ENCODE measurements at places on chromosomes 11 and 22.

DNA sequence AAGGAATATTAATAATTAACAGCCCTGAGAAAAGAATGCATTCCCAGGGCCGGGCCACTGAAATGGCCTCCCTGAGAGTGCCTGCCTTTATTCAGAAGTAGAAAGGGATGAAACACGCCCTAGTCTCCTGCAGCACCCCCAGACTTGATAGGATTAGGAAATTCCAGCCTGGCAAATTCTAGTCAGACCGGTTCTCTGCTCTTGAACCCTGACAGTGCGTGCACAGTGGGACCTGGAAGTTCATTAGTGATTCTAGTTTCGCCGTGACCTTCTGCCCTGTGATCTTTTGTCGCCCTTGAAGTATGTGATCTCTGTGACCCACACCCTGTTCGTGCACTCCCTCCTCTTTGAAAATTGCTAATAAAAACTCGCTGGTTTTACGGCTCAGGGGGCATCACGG lies 2.1 kb upstream of the GSTP1 start:
- DNase-seq: no peak

- no peak for DNase-seq
Measured at GRCh38 chr11:117754030-117754429, 43.0 kb downstream of the DSCAML1 start.

- DNase-seq: no peak
Measured at GRCh38 chr11:105644839-105645573, 35.1 kb downstream of the GRIA4 start.

GRCh38 chr22:24506802-24507438 lies 11.8 kb downstream of the UPB1 start:
- no peak for DNase-seq

- DNase-seq: no peak
Measured at GRCh38 chr22:39896313-39896996, 2.9 kb upstream of the ENTHD1 start.

DNA sequence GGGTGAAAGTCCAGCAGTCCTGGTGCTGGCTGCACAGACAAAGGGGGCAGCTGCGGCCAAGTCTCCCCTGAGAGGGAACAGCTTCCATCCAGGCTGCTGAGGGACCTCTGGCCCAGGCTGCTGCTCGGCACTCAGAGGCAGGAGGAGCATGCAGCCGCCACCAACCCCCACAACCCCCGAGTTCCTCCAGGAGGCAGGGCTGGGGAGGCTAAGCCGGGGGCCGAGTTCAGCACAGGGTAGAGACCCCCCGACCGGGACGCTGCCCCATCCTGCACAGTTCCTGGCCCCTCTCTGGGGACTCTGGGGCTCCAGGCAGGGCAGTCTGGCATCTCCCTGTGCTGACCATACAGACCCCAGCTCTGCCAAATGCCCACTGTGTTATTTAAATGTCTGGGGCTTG lies 20.2 kb downstream of the IGSF9B start:
- DNase-seq: no peak

DNA sequence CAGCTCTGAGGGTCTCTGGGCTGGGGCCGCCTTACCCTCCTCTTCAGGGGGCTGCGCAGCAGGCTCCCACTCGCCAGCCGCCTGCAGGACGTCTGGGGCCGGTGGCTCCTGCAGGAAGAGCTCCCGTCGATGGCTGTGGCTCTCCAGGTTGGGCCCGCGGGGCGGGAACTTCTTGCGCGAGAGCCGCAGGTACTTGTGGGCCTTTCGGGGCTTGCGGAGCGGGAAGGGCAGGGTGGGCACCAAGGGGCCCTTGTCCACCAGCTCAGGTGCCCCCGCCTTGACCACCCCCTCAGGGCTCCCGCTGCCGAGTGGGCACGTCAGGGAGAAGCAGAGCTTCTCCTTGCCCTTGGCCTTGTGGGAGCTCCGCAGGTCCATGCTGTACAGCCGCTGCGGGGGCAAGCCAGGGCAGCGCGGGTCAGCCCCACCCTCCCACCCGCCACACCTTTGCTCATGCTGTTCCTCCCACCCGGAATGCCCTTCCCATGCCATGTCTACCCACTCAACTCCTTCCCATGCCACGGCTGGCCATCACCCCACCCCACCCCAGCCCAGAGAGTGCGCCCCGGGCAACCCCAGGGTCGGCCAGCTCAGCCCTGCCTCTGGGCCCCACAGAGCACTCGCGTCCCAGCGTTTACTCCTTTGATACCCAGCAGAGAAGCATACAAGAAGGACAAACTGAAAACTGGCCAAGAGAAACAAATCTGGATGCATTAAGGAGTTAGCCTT lies 18.0 kb downstream of the CBX7 start:
- DNase-seq: no peak

DNA sequence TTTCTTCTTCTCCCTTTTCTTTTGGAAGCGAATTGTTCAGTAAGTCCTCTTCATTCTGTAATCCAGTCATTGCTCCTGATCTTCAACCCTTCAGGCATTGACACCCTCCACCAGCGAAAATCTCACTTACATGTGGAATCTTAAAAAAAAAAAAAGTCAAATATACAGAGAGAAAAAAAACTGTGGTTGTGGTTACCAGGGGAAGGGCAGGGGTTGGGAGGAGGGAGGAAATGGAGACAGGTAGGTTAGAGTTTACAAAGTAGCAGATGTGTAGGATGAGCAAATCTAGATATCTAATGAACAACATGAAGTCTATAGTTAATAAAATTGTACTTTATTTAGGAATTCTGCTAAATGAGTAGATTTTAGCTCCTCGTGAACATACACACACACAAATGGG lies 17.7 kb upstream of the TMEM123 start:
- no peak for DNase-seq

GRCh38 chr22:39174498-39175352 lies 22.2 kb upstream of the CBX7 start:
- peak; percentile 29 for DNase-seq

DNA sequence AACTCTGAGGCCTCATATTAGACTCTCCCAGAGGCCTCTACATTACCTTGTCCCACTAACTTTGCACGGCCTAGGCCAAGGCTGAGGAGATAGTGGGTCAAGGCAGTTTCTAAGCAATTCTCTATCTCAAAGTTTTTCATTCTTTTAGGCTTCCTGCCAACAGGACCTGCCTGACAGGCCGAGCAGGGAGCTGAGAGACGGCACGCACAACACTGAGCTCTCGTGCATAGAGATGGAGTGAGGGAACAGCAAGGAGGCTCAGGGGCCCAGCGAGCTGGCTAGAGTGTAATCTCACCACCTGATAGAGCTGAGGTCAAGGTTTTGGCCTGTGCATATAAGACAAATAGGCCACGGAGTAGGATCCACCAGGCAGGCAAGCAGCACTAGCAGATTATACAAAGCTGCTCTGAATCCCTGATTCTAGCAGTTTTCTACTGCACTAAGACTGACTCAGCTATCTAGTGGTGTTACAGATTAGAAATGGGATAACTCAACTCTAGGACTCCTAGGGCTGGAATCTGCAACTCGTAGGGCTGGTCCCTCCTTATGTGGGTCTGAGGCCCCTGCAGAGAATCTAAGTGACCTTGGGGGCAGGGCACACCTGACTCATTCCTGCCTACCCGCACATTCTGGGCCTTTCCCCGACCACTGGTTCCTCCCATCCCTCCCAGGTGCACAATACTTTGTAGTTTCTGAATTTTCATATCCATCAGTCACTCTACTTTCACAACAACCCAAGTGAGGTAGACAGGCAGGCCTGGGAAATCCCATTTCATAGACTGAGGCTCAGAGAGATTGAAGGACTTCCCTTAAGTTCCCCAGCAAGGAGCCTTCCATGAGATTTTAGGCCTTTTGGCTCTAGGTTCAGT lies 1.7 kb downstream of the CYB5R2 start:
- DNase-seq: no peak

DNA sequence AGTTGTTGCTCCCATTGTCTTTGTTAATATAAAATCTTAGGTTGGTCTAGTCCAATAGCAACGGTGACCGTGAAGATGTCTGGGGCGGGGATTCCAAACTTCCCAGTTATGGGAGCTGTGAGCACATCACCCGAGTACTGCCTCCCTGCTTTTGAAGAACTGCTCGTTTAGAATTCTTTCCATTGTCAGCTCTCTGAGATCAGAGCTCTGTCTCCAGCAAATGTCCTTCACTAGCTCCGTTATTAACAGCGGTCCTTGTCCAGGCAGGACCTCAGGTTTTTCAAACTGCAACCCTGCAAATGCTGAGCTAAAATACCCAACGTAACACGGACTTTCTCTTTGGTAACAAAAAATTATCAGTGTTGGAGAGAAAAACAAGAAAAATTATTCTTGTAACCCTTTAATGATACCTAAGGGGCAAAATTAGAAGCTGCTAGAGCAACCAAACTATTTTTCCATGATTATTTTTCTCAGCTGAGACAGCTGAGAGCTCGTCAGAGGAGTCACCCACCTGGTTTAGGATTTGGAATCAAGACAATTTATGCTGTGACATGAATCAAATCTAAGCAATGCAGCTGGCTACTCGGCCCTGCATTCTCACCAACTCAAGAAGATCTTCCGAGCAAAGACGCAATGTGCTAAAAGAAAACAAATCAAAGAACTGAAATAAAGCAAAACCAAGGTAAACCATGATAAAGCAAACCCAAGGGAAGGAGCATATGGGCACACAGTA lies 15.1 kb upstream of the EFCAB6 start:
- no peak for DNase-seq

- no peak for DNase-seq
Measured at GRCh38 chr22:46136486-46137217, 13.7 kb upstream of the PPARA start.

- no peak for DNase-seq
Measured at GRCh38 chr22:37517826-37518450, 1.3 kb downstream of the CARD10 start.

DNA sequence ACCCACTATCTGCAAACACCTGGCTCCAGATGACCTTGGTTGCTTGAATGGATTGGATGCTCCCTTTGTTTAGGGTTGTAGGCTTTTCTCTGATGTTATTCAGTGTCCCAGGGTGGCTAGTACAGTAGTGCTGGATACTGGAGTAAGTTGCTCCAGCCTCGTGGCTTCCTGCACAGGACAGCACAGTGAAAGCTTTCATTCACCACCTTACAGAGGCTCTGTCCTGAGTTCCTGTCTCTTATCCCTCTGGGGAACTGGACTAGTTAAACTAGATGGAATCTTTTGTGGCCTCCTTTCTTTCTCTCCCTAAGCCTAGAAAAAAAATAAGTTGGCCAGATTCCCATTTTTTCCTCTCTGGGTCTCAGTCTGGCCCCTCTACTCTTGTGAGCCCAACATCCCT lies 42.6 kb downstream of the MRPL48 start:
- no peak for DNase-seq

DNA sequence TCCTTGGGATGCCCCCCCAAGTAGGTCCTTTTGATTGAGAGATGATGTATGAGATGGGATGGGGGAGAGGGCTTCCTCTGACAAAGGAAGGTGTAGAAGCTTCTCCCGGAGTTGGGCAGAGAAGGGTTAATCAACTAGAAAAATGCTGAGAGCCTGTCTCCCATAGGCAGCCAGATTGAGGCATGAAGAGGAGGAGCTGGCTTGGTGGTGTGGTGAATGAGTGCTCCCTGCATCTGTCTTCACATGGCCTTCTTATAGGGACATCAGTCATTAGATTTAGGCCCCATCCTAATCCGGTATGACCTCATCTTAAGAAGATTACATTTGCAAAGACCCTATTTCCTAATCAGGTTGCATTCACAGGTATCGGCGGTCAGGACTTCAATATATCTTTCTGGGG lies 61.1 kb downstream of the NFAM1 start:
- no peak for DNase-seq

- DNase-seq: no peak
Measured at GRCh38 chr22:20182365-20182764, 31.5 kb upstream of the CCDC188 start.

- DNase-seq: no peak
Measured at GRCh38 chr11:108221371-108221770, 1.1 kb downstream of the NPAT start.

GRCh38 chr11:74543991-74544390 lies 48.4 kb upstream of the POLD3 start:
- DNase-seq: no peak

GRCh38 chr22:26197425-26197824 lies 28.2 kb downstream of the SEZ6L start:
- no peak for DNase-seq

GRCh38 chr11:130475426-130476053 lies 27.1 kb downstream of the ADAMTS15 start:
- no peak for DNase-seq

DNA sequence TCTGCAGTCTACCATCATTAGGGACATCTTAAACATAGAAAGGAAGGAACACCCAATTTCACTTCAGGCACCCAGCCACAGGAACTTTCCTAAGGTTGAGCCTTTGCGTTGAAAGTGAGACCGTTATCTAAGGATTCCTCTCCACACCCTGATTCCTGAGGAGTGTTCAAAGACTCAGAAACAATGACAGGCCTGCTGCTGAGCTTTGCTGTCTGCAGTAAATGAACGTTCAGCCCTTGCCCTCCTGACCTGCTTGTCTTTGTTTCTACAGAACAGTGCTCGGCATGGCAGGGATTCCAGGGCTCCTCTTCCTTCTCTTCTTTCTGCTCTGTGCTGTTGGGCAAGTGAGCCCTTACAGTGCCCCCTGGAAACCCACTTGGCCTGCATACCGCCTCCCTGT lies 7.0 kb downstream of the PRSS23 start:
- DNase-seq: no peak

GRCh38 chr11:45102810-45103621 lies 43.4 kb upstream of the PRDM11 start:
- peak; percentile 42 for DNase-seq

DNA sequence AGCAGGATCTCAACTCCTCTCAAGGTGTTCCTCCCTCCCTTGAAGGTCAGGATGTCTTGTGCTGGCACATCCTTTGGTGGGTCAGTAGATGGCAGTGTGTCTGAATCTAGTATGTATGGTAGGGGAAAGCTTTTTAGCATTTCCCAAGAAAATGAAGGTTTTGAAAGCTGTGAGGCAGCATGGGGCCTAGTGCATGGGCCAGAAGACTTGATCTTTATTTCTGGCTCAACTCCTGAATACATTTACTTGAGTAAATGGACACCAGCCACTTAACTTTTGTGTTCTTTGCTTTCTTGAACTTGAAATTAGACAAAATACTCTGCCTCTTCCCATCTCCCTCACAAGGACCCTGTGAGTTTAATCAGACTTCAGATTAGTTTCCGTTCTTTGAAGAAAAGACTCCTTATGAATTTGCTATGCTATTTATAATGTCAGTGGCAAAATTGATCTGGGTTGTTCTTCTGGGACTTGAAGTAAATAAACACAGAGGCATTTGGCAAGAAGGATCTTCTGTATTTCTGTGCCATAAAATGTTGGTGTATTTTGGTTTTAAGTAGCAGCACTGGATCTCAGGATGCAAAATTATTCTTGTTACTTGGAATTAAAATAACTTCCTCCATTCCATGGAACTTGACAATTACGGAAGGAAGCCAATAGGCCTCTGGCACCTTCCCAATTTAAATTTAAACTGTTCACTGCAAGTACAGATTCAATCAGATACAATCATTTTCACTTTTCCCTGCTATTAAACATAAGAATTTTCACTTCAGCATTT lies 288.8 kb downstream of the CASP12 start:
- peak; percentile 1 for DNase-seq

DNA sequence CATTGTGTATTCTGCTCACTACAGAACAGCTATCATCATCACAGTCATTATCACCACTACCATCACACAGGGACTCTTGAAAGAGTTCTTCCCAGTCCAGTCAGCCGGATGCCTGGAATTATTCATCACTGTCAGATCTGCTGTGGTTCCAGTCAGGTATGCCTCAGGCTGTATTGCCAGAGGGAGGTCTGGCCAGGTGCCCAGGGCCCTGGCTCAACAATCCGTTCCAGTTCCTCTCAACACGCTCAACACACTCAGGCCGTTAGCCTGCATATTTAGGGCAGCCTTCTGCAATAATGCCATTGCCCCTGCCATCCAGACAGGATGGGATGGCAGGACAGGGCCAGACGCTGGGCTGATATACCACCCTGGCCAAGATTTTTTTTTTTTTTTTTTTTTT lies 28.6 kb upstream of the RASL10A start:
- no peak for DNase-seq
